T-helper 2 cell treated with Interferon-gamma antibody and Interleukin-4, amounts not matched to agents 5 μg/mL and 100 μg/mL, for 36 hours (primary cell): ENCODE measurements at places on chromosomes 5 and 9.
A peak's percentile ranks its signal among the peaks of the same experiment; 100 is the strongest.

DNA sequence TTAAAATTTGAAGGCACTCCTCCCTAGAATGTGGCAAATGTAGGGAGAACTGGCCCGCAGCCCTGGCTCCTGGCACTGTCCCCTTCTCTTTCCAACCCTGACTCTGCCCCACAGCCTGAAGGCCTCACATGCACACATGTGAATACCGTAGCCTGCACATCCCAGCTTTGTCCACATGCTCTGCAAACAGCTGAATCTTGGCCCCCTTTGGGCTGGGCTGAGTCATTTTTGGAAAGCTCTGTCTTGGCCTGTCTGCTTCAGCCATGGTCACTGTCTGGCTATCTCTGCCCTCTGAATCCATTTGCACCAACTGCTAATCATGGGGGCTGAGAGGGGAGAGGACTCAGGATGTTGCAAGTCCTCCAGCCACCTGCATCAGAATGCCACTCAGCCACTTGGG is 22.1 kb upstream of the GALNT10 start:
- no peak for DNase-seq
- peaks cover 15% of the 10 kb centered on the region for H3K27me3 ChIP-seq
- H3K4me3 ChIP-seq = no peak overlapping the region
- H3K4me1 ChIP-seq = peaks cover 6% of the 10 kb centered on the region

GRCh38 chr9:101054657-101055056 is 26.1 kb downstream of the PLPPR1 start:
- H3K27me3 ChIP-seq = no peaks in the 10 kb centered on the region
- no peak overlapping the region for H3K27ac ChIP-seq
- no peaks in the 10 kb centered on the region for H3K36me3 ChIP-seq
- H3K4me1 ChIP-seq = no peaks in the 10 kb centered on the region

DNA sequence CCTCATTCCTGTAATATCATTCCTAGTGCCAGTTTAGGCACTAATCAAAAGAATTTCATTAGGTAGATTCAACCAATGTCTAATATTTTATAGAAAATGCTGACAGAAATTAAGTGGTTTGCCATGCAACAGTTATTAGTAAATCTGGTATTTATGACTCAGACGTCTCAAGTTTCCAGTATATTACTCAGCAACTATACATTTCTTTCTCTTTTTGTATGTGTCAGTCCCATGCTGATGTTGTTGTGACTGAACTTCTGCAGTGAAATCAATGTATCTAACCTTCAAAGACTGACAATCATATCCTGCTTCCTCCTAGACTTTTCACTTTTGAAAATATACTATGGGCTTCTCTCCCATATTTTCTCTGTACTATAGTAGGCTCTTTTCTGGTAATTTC is 822.5 kb downstream of the NR2F1-AS1 start:
- no peak overlapping the region for H3K4me3 ChIP-seq
- no peaks in the 10 kb centered on the region for H3K36me3 ChIP-seq
- no peak overlapping the region for H3K27ac ChIP-seq
- DNase-seq = no peak
- no peaks in the 10 kb centered on the region for H3K27me3 ChIP-seq

- no peaks in the 10 kb centered on the region for H3K27me3 ChIP-seq
- H3K4me3 ChIP-seq = no peak overlapping the region
- H3K27ac ChIP-seq = no peak overlapping the region
These were observed 46.1 kb downstream of the MRPL36 start for GRCh38 chr5:1753490-1753889.

DNA sequence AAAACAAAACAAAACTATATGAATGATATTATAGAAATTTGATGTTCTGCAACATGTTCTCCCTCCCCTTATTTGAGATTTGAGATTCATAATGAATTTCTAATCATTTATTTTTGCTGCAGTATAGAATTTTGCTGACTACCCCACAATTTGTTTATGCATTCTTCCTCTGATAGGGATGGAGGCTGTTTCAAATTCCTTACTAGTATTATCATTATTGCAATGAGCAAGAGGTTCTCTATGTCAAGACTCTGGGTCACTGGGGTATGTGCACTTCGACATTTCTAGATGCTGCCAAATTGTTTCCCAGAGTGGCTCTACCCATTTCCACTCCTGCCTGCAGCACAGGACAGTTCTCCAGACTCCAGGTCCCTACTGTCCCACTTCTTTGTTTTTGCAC is 54.9 kb upstream of the DAB2IP start:
- H3K27ac ChIP-seq = no peak overlapping the region
- peaks cover 40% of the 10 kb centered on the region for H3K27me3 ChIP-seq
- H3K4me1 ChIP-seq = no peaks in the 10 kb centered on the region
- H3K4me3 ChIP-seq = no peak overlapping the region

- peaks cover 31% of the 10 kb centered on the region for H3K27me3 ChIP-seq
- no peaks in the 10 kb centered on the region for H3K4me1 ChIP-seq
- DNase-seq = no peak
- H3K36me3 ChIP-seq = no peaks in the 10 kb centered on the region
These were observed 14.2 kb upstream of the JAKMIP2 start for GRCh38 chr5:147796556-147797308.

DNA sequence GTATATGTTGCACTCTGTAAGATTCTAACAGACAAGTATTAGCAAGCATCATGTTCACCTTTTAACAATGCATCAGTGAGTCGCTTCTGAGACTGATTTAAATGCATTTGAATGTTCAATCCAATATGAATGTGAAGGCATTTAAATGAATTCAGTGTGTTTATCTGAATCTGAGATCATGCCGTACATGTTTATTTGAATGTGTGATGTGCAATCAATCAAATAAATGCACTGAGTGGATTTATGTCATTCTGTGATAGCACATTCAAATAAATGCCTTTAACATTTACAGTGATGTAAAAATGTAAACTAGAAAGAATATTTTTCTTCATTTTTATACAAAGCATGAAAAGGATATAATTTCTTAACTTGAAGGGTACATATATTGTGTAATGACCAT is 1063.5 kb upstream of the NUDT12 start:
- no peak for DNase-seq
- no peaks in the 10 kb centered on the region for H3K27me3 ChIP-seq
- no peaks in the 10 kb centered on the region for H3K36me3 ChIP-seq
- H3K27ac ChIP-seq = no peak overlapping the region

DNA sequence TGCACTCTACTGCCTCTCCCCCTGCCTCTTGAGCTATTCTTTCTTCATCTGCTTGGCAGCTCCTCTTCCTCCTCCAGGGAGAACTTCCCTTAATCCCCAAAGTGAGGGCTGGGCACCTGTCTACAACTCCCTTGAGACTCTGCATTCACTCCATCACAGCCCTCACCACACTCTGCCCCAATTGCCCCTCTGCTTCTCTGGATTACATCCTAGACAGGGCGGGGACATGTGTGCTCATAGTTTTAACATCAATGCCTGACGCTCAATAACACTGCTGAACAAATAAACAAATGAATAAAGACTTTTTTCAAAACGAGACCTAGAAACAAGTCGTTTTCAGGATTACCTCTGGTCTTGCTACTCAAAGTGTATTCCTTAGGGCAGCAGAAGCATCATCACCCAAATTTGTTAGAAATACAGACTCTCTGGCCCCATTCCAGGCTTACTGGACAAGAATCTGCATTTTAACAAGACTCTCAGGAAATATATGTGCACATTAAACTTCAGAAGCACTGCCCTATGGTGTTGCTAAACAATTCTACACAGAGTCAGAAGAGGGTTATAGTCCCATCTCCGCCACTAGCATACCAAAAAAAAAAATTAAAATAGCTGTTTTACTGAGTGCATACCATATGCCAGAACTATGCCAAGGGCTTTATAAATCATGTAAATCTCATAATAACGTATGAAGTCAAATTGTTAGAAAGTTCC is 115.6 kb downstream of the CDK5RAP2 start:
- no peak overlapping the region for H3K27ac ChIP-seq
- peaks cover 13% of the 10 kb centered on the region for H3K36me3 ChIP-seq
- DNase-seq = no peak
- no peaks in the 10 kb centered on the region for H3K4me1 ChIP-seq
- no peaks in the 10 kb centered on the region for H3K27me3 ChIP-seq
- H3K4me3 ChIP-seq = no peak overlapping the region

- H3K27ac ChIP-seq = no peak overlapping the region
- no peak for DNase-seq
- H3K27me3 ChIP-seq = peaks cover 19% of the 10 kb centered on the region
- no peaks in the 10 kb centered on the region for H3K36me3 ChIP-seq
- H3K4me1 ChIP-seq = peaks cover 12% of the 10 kb centered on the region
These were observed 166.3 kb downstream of the EFNA5 start for GRCh38 chr5:107504424-107504823.

DNA sequence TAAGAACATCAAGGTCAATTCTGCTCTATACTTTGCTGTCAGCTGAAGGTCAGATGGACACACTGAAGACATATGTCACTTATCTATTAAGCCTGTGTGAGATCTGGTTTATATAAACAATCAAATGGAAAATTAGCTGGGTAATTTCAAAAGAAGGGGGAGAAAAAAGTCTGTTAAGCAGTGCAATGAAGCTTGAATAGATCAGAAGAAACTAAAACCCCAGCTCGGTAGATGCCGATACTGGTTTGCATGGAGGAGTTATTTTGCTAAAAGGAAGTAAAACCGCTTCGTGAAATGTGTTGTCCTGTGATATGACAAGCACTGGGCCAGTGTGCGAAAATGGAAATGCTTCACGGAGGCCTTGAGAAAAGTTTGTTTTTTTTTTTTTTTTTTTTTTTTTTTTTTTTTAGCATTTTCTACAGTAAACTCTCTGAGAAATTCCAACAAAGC is 148.8 kb downstream of the MEF2C start:
- no peaks in the 10 kb centered on the region for H3K36me3 ChIP-seq
- H3K27me3 ChIP-seq = peaks cover 16% of the 10 kb centered on the region
- H3K4me1 ChIP-seq = no peaks in the 10 kb centered on the region
- no peak overlapping the region for H3K4me3 ChIP-seq
- H3K27ac ChIP-seq = no peak overlapping the region

DNA sequence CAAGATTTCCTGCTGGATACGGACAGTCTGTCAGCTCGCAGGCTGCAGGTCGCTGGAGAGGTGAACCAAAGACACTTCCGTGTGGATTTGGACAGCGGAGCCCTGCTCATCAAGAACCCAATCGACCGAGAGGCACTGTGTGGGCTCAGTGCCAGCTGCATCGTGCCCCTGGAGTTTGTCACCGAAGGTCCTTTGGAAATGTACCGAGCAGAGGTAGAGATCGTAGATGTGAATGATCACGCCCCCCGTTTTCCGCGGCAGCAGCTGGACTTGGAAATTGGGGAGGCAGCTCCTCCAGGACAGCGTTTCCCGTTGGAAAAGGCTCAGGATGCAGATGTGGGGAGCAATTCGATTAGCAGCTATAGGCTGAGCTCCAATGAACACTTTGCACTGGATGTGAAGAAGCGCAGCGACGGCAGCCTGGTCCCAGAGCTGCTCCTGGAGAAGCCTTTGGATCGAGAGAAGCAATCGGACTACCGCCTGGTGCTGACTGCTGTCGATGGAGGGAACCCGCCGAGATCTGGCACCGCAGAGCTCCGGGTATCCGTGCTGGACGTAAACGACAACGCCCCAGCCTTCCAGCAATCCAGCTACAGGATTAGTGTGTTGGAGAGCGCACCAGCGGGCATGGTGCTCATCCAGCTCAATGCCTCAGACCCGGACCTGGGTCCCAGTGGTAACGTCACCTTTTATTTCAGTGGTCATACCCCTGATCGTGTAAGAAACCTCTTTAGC is 658 bp downstream of the PCDHGC4 start:
- peaks cover 67% of the 10 kb centered on the region for H3K27me3 ChIP-seq
- DNase-seq = no peak
- no peaks in the 10 kb centered on the region for H3K4me1 ChIP-seq
- no peak overlapping the region for H3K27ac ChIP-seq

DNA sequence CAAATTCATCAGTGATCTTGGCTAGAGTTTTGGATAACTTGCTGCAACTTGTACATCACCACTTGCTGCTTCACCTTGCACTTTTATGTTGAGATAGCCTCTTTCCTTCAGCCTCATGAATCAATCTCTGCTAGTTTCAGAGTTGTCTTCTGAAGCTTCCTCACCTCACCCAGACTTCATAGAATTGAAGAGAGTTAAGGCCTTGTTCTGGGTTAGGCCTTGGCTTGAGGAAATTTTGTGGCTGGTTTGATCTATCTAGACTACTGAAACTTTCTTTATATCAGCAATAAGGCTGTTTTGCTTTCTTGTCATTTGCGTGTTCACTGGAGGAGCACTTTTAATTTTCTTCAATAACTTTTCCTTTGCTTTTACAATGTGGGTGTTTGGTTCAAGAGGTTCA is 12.8 kb downstream of the FER start:
- DNase-seq = no peak
- peaks cover 4% of the 10 kb centered on the region for H3K4me1 ChIP-seq
- H3K27ac ChIP-seq = no peak overlapping the region
- H3K27me3 ChIP-seq = no peaks in the 10 kb centered on the region

GRCh38 chr5:181053488-181054121 is 13.5 kb downstream of the BTNL9 start:
- peaks cover 1% of the 10 kb centered on the region for H3K36me3 ChIP-seq
- H3K4me3 ChIP-seq = peak overlapping the region; percentile 71
- H3K27ac ChIP-seq = no peak overlapping the region
- no peak for DNase-seq
- H3K27me3 ChIP-seq = peaks cover 88% of the 10 kb centered on the region

- H3K4me1 ChIP-seq = no peaks in the 10 kb centered on the region
- DNase-seq = no peak
- no peak overlapping the region for H3K27ac ChIP-seq
These were observed 103.2 kb downstream of the LHFPL2 start for GRCh38 chr5:78545406-78545805.

DNA sequence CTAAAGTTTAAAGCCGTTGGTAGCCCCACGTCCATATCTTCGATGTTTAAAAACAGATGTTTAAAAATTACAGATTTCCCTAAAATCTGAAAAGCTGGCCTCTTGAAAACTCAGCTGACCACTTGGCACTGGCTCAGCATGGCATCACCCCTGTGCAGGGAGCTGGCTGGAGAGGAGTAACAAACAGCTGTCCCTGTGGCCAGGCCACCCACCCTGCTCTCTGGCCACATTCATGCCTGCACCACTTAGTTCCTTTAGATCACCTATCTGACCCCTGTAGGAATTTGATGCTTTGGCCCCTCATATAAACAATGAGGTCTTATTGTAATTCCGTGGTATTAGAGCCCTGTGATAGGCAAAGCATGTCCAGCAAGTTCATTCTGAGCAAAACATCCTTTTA is 107.5 kb downstream of the FRMD3 start:
- no peak overlapping the region for H3K4me3 ChIP-seq
- no peaks in the 10 kb centered on the region for H3K4me1 ChIP-seq
- no peak overlapping the region for H3K27ac ChIP-seq
- no peak for DNase-seq
- no peaks in the 10 kb centered on the region for H3K36me3 ChIP-seq
- peaks cover 3% of the 10 kb centered on the region for H3K27me3 ChIP-seq

DNA sequence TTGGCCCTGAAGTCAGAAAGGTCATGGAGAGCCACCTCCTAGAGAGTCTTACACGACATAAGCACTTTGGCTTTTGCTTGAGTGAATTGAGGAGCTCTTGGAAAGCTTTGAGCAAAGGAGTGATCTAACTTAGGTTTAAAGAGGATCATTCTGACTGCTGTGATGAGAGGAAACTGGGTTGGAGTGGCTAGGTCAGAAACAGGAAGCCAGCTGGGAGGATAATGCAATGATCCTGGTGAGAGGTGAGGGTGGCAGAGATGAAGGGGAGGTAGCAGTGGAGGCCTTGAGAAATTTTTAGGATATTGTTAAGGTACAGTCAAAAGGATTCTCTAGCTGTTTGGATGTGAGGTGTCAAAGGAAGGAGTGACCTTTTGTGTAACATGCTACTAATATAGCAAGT is 32.2 kb upstream of the ROPN1L start:
- H3K27me3 ChIP-seq = no peaks in the 10 kb centered on the region
- DNase-seq = no peak
- H3K27ac ChIP-seq = peak overlapping the region; percentile 11
- peaks cover 7% of the 10 kb centered on the region for H3K4me1 ChIP-seq
- H3K36me3 ChIP-seq = peaks cover 49% of the 10 kb centered on the region
- no peak overlapping the region for H3K4me3 ChIP-seq
